ENCODE measurements at places on chromosomes 1 and 21. TPM values are rescaled to one million over a fixed set of nuclear protein-coding genes. Genes with fewer than 3 reads are reported as not detected.

The ARHGEF10L gene
- 26.5 TPM for total RNA-seq

The C1orf185 gene
- not detected for total RNA-seq

The GLRX2 gene
- 11.2 TPM for total RNA-seq

The HPCAL4 gene
- total RNA-seq: 2.5 TPM

The TTC24 gene
- not detected for total RNA-seq

The C1orf122 gene
- total RNA-seq: 10.0 TPM

The PCAT6 gene
- total RNA-seq: not detected

The BNIPL gene
- 10.9 TPM for total RNA-seq

The PRELP gene
- total RNA-seq: 6.3 TPM

The SPTA1 gene
- 3.9 TPM for total RNA-seq

The LYPLAL1 gene
- 88.7 TPM for total RNA-seq

DNA sequence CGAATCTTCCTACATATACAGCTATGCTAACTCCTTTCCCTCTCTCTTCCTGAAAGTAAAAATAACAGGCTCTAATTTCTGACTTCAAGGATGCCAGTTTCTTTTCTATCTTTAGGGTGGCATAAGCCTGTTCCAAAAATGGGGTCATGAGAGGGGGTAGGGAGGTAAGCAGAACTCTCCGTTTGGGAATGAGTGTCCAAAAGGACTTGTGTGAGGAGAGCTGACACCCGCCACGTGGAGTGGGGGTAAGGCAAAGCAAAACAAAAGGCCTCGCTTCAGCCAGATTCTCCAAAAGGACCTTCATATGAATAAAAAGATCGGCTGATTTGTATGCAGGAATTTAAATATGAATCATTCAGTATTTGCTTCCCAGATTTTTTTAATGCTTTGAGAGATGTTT is 28.6 kb downstream of the PLPPR4 start:
- no peak for DNase-seq

DNA sequence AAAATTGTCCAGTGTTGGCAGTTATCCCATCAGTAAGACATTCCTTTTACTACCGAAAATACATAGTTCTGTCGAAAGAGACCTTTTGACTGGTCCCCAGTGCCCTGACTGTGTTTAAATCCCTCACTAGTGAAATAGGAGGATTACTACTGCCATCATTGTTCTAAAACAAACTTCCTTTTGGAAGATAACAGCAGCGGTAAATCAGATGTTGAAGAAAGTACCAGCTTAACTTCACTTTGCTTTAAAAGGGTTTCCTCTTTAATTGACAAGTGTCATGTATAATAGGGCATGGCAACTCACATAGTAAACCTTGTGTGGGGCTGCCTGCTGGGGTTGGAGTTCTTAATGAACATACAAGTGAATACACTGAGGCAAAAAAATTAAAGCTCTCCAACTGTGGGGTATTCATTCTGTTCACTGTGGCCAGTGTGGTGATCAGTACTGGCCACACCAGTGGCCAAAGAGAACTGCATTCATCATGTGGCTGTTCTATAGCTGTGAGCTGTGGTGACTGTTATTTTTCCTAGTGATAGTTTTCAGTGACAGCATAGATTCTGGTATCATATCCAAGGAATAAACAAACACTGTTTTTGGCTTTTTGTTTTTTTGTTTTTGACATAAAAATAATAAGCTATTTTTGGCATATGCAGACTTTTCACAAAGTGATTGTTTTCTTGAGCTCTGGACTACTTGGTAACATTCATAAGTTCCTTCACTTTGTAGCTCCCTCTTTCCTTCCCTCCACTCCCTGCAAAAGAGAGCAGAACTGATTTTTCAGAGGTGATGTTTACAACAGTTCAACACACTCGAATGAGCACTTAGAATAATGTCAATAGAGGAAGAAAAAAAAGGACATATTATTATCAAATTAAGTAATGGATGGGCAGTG is 74.5 kb downstream of the NFIA start:
- no peak for DNase-seq

- no peak for DNase-seq
These were observed 556.2 kb upstream of the TMPRSS15 start for GRCh38 chr21:18959817-18960216.

DNA sequence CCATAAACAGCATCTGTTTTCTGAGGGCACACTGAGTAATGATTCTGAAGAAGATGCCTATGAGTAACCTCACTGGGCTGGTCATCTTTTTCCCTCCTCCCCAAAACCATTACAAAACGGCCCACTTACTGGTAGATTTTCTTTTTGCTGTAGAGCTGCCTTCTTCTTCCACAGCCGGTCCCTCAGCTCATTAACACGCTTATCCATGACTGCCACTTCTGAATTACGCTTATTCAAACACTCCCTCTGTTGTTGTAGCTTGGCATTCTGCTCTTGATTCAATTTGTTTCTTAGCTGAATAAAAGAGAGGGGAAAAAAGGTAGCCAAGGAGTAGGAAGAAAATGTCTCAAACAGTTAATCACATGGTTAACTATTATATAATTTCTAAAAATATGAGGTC is 43.1 kb downstream of the TP53BP2 start:
- no peak for DNase-seq

DNA sequence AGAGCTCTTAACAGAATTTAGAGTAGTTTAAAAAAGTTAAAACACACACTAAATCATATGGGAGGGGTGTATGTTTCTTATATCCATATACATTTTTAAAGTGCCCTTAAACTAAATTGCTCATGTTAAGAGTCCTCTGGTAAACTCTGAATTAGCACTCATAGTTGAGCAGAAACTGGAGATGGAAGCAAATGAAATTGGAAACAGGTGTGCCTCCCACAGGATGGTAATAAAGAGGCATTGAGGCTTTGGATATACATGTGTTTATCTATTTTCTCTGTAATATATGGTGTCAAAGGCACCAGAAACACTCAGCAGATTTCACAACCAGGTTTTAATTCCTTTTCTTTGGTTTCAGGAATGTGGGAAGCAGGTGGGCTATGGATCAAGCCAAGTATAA is 188.6 kb downstream of the HS2ST1 start:
- DNase-seq: no peak

- no peak for DNase-seq
These were observed 72.3 kb upstream of the COL11A1 start for GRCh38 chr1:103180660-103181059.

DNA sequence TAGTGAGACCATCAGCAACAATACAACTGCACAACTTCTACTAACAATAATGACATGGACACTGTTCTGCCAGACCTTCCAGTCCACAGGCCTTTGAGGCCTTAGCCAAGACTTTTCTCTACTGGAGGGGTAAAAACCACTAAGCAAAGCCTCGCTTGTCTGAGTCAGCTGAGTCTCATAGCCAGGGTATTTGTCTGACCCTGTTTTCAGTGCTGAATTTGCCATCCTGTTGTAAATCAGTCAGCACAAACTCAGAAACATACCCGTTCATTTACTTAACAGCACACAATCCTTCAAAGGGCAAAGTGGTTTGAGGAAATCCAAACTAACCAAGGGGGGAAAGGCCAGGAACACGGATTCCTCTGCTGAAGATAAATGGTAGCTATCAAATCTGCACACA is 537.8 kb downstream of the SMYD3 start:
- DNase-seq: peak; percentile 25

DNA sequence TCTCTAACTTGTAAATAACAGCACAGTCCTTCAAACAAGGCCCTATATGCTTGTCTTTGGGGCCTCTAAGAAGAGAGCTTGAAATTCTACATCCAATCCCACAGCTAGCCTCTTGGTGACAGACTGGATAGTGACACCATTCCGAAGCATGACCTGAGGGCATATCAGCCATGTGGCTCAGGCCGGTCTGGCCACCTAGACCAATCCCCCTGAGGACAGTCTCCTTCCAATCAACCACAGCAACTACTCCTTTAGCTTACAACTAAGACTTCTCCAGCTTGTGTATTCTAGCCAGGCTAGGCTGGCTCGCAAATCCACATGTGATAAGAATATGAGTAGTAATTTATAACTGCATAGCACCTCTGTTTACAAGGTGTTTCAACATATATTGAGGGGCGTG is 14.0 kb downstream of the BCAR3 start:
- no peak for DNase-seq

GRCh38 chr1:82317671-82318070 is 516.9 kb downstream of the ADGRL2 start:
- no peak for DNase-seq

- DNase-seq: no peak
These were observed 76.3 kb downstream of the ITPKB start for GRCh38 chr1:226662642-226663326.

GRCh38 chr1:216892581-216893160 is 169.4 kb upstream of the ESRRG start:
- DNase-seq: no peak

DNA sequence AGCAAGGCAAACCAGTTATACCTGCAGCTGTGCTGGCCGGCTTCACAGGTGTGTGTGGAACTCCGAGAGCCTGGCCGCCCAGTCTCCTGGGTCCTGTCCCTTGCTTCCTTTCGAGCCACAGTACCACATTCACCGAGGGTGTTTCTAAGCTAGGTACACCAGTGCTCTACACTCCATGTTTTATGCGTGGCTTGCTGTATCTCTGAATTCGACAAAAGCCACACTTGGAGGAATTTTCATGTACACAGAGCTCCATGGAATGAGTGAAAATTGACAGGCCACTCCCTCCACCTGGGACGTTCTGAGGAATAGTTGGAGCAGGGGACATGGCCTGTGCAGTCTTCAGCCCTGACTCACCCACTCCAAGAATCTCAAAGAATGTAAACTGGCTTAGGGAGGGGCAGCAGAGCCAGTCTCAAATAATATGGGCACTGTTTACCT is 14.0 kb downstream of the ETS2 start:
- no peak for DNase-seq

DNA sequence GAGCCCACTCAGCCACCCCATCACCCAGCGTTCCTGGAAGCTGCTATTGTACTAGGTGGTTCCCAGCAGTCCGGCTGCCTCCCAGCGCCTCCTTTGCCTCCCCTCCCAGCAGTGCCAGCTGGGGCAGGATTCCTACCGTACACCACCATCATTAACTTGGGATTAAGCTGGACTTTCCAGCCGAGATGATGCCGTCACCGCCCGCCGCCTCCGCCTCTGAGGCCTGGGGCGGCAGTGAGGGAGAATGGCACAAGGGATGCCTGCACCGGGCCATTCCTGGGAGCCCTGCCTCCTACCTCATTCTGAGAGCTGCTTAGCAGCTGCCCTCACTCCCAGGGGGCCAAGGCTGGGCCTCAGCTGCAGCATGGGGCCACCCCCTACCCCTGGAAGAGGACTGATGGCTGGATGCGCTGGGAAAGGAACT is 13.2 kb downstream of the CNTN2 start:
- DNase-seq: no peak

- DNase-seq: peak; percentile 81
These were observed at the start of gene ACOT11 for GRCh38 chr1:54547601-54548388. ACOT11 (plus strand) TSS chr1:54548228; CDS start chr1:54548310, 82 bp downstream.

DNA sequence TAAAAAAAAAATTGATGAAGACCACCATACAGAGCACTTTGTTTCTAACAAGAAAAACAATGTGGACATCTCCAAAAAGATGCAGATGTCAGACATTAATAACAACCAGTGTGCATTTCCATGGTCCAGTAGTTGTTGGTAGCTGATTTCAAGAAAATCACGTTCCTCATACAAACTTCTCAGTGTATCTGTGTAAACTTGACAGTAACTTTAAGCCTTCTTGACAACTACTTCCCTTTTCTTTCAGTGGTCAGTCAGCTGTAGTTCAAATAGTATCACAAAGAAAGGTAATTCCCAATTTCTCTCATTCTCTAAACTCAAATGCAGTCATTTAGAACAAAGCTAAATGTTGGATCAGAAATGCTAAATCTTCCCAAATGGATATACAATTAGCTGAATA is 879.9 kb downstream of the AMY1C start:
- no peak for DNase-seq

- DNase-seq: no peak
These were observed 1.8 kb downstream of the TMED5 start for GRCh38 chr1:93178418-93178817.

DNA sequence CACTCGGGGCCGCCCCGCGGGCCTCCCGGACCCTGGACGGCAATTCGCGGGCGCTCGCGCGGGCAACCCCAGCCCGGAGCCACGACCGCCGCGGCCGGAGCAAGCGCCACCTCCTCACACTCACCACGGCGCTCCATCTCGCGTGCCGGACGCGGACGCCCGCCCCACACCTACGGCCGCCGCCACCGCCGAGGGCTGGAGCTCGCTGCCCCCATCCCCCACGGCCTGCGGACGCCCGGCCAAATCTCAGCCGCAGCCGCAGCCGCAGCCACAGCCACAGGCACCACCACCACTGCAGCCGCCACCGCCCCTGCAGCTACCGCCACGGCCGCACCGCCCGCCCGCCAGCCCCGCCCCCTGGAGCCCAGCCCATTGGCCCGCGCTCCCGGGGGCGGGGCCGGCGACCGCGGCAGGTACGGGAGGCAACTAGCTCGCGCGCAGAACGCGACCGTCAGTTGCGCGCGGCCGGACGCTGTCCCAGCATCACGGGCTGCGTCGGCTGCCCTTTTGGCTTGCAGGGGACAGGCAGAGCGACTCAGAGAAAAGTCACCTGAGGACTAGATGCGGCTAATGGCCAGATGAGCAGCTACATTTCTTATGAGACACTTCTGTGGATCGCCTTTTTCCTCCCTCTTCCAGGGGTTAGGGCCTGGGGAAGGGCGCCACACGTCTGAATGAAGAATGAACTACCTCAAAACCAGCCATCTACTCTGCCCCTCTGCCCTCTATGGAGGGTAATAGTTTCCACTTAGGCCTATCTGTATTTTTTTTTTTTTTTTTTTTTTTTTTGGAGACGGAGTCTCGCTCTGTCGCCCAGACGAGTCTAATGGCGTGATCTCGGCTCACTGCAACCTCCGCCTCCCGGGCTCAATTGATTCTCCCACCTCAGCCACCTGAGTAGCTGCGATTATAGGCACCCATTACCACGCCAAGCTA is at the start of gene ARHGAP29:
Gene ARHGAP29 (minus strand): TSS at position 294 of the 936 bp plus-strand sequence. CDS start 5,973 bp downstream, outside the sequence.
- DNase-seq: no peak

DNA sequence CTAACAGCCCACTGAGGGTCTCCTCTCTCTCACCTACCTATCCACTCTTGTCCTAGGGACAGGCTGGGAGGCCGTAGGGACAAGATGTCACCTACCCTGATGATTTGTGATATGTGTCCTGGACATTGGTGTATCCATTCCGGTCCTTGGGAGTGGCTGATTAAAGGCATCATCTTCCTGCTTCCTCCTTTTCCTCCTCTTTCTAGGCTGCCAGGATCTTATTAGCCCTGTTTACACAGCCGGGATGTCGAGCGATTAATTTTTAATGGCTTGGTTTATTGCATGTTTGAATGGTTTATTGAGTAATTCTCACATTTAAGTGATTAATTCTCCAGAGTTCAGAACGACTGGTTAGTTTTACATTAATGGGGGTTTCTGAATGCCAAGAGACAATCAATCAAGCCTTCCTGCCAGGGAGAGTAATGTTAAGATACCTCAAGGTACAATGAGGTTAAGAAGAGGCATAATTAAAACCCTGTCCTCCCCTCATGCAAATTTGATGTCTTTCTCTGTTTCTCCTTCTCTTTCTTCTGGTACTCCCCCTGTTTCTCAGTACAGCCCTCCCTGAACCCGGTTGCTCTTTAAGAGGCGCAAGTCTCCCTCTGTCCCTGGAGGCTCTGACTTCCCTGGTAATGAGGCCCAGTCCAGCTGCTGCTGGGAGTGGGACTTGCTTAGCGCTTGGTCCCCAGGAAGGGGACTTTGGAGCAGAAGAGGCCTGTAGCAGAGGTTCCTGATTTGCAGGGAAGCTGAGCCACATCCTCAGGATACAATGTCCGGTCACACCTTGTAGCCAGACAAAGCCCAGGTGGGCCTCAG is 50.9 kb downstream of the ACTL8 start:
- no peak for DNase-seq

Data from urinary bladder (tissue), 4 donors.